Brain microvascular endothelial cell (primary cell): ENCODE measurements at places on chromosomes 11 and 22.

- DNase-seq, result no peak
These were observed 139.3 kb upstream of the LDLRAD3 start for GRCh38 chr11:35804451-35805040.

GRCh38 chr22:24703101-24703500 lies 71.4 kb downstream of the PIWIL3 start:
- no peak for DNase-seq

- no peak for DNase-seq
These were observed 1.7 kb downstream of the MLC1 start for GRCh38 chr22:50083462-50084079.

- no peak for DNase-seq
These were observed 49.1 kb downstream of the ADAMTS8 start for GRCh38 chr11:130379276-130379675.

DNA sequence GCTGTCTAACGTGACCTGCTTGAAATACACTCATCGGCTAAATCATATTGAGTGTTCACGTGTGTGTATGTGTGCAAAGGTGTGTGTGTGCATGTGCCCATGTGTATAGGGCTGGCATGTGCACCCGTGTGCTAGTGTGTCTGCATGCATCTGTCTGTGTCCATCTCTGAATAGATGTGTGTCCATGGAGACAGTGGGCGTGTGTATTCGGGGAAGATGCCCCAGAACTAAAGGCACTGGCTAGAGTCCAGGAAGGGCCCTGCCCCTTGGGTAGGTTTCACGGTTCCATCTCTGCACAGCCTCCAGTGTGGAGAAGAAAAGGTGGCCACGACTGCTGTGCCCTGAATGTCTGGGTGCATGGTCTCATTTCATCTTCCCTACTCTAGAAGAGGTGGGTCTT lies 220.3 kb downstream of the MN1 start:
- DNase-seq, result no peak

GRCh38 chr11:65968600-65969482 lies 7.3 kb downstream of the SART1 start:
- no peak for DNase-seq

DNA sequence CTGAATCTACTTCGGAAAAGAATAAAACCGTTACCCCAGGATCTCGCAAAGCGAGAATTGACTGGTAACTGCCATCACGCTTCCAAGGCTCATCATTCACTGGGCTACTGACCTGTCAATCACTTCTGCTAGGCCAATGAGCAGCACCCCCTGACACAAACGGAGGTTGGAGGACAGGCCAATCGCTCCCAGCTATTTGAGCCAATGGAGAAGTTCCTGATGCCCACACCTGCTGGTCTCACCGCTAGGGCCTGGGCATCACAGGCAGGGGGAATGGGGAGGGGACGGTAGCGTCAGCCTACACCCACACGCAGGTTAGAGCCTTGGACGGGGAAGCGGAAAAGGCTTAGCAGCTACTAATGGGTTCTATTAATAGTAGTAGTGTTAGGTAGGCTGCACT lies 56.7 kb upstream of the CHST1 start:
- DNase-seq, result no peak

DNA sequence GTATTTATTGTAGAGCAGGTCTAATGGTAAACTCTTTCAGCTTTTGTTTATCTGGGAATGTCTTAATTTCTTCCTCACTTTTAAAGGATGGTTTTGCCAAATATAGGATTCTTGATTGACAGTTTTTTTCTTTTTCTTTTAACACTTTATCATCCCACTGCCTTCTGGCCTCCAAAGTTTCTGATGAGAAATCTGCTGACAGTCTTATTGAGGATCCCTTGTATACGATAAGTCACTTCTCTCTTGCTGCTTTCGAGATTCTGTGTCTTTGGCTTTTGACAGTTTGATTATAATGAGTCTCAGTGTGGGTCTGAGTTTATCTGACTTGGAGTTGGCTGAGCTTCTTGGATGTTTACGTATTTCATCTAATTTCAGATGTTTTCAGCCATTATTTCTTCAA lies 6.7 kb upstream of the TSKU start:
- no peak for DNase-seq

GRCh38 chr22:30602049-30602448 lies 4.9 kb upstream of the TCN2 start:
- DNase-seq, result peak; percentile 28

DNA sequence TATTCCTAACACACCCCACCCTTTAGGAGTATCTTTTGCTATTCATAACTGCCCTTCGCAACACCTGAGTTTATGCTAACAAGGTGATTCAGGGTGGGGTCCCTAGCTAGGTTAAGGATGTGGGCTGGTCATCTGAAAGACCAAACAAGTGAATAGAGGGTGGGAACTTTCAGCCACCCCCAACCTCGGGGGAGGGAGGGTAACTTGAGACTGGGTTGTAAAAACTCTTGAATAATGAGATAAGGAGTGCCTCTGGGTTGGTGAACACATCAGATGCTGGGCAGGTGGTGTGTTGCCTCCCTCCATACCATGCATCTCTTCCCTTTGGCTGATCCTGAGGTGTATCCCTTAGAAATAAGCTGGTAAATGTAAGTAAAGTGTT lies 111.5 kb downstream of the SWAP70 start:
- DNase-seq, result no peak

DNA sequence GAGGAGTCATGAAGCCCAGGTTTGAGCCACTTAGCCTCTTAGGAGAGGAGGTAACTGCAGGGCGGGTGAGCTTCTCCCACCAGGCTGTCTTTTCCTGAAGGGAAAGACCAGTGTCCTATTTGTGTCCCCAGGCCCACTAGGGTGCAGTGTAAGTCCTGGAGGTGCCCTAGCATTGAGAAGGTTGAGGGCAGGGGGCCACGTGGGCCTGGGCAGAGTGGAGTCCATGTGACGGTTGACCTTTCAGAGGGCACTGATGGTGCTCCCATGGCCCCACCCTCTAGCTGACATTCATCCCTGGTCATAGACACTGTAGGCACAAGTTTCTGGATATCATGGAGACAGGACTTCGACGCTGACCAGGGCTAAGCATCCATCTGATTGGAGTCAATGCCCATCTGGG lies 44.1 kb upstream of the TP53I11 start:
- DNase-seq, result no peak

GRCh38 chr22:40690370-40690769 lies 11.1 kb downstream of the MCHR1 start:
- no peak for DNase-seq

DNA sequence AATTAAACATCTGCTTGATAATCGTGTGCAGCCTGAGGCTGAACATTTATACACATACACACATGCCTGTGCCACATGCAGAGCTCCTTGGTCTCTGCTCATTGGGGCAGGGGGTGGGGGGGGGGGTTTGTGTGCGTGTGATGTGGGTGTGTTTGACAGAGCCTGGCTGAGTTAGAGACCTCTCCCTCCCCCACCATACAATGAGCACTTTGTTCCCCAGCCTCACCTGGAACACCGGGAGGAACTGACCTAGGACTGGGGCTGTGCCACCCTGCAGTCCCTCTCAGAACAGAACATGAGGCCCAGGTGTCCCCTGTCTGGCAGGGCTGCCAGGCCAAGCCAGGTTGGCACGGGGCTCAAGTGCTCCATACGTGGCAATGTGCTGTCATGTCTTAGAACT lies 96.6 kb downstream of the TP53I11 start:
- no peak for DNase-seq

GRCh38 chr11:11746449-11746848 lies 95.3 kb upstream of the USP47 start:
- no peak for DNase-seq

DNA sequence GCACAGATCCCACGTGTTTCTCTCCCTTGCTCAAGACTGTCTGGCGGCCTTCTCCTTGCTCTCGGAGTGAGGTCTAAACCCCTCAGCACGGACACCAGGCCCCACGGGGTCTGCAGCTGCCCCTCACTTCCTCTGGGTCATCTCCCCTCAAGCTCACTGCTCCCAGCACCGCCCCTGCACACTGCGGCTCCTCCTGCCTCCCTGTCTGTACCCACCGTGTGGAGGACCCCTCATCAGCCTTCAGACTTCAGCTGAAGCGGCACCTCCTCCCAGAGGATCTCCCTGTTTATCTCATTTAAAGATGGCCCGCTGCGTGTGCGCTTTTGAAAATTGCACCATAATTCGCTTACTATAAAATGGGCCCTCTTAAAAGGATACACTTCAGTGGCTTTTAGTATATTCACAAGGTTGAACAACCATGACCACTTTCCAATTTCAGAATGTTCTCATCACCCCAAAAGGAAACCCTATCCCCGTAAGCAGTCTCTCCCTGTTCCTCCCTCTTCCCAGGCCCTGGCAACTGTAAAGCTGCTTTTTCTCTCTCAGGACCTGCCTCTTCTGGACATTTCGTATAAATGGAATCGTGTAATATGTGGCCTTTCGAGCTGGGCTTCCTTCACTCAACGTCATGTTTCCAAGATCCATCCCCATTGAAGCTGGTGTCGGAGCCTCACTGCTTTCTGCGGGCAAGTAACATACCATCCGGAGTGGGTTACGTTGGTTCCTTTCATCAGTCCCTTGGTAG lies 14.4 kb upstream of the TPCN2 start:
- DNase-seq, result no peak

GRCh38 chr22:30878516-30879414 lies 89.8 kb downstream of the MORC2 start:
- DNase-seq, result no peak

- no peak for DNase-seq
These were observed 13.9 kb upstream of the RASSF10 start for GRCh38 chr11:12995188-12995587.

DNA sequence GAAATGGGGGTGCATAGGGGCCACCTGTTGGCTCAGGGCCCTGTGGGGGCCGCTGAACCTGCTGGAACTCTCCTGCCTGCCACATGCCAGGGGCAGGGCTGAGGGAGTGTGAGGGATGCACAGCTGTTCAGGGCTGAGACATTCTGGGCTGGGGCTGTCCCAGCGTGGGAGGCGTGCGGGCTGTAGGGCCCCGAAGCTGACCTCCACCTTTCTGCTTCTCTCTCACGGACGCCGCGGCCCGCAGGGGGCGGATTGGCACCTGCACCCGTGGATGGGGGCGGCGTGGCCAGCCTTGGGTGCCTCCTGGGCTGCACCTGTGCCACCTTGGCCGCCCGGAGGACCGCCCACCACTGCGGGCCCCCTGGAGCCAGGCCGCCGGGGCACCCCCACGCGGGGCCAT lies 4.1 kb downstream of the CCDC188 start:
- DNase-seq, result no peak

- DNase-seq, result no peak
These were observed 12.4 kb downstream of the PCSK7 start for GRCh38 chr11:117219455-117219854.

DNA sequence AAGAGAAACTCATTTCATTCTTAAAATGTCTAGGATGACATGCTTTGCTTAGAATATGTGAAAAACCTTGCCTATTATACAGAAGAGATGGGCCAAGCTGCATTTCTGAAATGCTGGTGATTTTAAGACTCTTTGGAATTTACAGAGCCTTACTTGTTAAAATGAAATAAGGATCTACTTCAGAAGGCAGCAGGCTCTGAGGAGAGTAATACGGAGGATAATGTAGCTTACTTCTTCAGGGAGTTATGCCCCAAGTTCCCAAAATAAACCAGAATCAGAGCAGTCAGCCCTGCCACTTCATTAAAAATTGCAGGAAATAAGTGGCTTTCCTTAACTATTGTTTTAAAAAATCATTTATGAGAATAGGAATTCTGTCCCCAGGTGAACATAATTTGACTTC lies 1000.3 kb upstream of the RAG2 start:
- no peak for DNase-seq

DNA sequence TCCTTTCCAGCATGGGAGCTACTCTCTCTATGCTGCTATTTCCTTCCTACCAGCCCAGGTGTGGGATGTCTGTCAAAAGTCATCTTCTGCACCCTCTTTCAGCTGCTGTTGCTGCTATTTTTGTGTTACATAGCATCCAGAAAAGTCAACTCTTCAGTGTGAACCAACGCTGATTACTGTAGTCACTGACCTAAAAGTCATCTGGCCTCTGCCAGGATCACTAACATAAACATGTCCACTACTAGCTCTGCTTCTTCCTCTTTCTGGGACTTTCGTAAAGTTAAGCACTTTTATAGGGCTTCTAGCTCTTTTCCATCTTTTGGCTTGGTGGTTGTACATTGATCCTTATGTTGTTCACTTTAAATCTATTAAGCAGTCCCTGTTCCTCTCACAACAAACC lies 90.2 kb upstream of the CARD18 start:
- DNase-seq, result no peak

GRCh38 chr11:97638641-97639224 lies 1248.9 kb downstream of the JRKL start:
- DNase-seq, result no peak

- no peak for DNase-seq
These were observed 17.8 kb upstream of the ALX4 start for GRCh38 chr11:44327730-44328129.
